ENCODE measurements at places on chromosomes 4 and X.

DNA sequence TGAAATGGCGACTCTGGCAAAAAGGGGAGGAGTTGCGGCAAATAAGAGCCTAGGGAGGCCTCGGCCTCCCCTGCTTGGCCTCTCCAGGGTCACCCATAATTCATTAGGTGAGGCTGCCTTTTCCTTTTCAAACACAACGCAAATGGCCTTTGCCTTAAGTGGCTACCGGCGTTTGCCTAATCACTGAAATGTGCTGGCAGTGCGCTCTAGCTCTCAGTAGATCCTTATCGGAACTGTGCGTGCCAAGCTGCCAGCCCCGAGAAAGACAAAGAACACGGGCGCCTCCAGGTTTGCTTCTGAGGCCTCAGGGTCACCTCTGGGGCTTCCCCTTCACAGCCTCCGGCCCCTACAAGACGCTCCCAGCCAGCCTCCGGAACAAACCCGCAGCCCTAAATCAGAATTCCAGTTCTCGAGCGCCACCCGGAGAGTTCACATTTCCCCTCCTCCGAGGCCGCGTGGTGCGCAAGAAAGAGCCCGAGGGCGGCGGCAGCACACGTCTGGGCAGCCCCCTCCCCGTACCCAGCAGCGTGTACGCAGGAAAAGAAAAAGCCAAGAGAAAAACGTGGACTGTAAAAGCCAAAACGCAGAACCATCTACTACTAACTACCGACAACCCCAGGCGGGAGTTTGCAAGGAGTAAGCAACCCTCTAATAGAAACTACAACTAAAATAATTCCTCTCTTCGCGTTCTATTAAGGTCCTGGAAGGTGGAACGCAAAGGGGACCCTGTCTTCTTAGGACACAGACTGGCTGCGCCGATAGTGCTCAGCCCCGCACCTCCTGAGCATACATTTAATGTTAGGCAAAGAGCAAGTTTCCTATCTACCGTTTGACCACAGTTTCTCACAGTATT, 76.5 kb upstream of the BCOR start:
- H3K27me3 ChIP-seq = no peaks in the 10 kb centered on the region
- H3K4me3 ChIP-seq = peak overlapping the region; percentile 88
- peak overlapping the region; percentile 100 for H3K27ac ChIP-seq
- peak; percentile 23 for DNase-seq

DNA sequence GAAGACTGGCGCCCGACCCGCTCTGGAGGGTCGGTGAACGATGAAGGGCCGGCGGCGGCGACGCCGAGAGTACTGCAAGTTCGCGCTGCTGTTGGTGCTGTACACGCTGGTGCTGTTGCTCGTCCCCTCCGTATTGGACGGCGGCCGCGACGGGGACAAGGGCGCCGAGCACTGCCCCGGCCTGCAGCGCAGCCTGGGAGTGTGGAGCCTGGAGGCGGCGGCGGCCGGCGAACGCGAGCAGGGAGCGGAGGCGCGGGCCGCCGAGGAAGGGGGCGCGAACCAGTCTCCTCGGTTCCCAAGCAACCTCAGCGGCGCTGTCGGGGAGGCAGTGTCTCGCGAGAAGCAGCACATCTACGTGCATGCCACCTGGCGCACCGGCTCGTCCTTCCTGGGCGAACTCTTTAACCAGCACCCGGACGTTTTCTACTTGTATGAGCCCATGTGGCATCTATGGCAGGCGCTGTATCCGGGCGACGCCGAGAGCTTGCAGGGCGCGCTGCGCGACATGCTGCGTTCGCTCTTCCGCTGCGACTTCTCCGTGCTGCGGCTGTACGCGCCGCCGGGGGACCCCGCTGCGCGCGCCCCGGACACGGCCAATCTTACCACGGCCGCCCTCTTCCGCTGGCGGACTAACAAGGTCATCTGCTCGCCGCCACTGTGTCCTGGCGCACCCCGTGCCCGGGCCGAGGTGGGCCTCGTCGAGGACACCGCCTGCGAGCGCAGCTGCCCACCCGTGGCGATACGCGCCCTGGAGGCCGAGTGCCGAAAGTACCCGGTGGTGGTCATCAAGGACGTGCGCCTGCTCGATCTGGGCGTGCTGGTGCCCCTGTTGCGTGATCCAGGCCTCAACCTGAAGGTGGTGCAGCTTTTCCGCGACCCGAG, 568 bp downstream of the CHST7 start:
- peak; percentile 54 for DNase-seq
- no peaks in the 10 kb centered on the region for H3K27me3 ChIP-seq
- peak overlapping the region; percentile 80 for H3K27ac ChIP-seq

- H3K27me3 ChIP-seq = peaks cover 10% of the 10 kb centered on the region
- no peak for DNase-seq
- H3K4me1 ChIP-seq = no peaks in the 10 kb centered on the region
Observed at GRCh38 chr4:24794480-24794879, 893 bp upstream of the SOD3 start.

DNA sequence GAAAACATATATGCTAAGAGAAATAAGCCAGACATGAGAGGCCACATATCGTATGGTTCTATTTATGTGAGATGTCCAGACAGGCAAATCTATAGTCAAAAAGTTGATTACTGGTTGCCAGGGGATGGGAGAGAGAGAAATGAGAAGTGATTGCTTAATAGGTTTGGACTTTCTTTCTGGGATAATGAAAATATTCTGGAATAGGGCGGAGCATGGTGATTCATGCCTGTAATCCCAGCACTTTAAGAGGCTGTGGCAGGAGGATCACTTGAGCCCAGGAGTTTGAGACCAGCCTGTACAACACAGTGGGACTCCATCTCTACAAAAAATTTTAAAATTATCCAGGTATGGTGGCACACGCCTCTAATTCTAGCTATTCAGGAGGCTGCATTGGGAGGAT, 22.4 kb downstream of the RBM47 start:
- H3K27ac ChIP-seq = no peak overlapping the region
- no peaks in the 10 kb centered on the region for H3K27me3 ChIP-seq
- no peak overlapping the region for H3K4me3 ChIP-seq
- DNase-seq = no peak
- peaks cover 8% of the 10 kb centered on the region for H3K4me1 ChIP-seq
- H3K36me3 ChIP-seq = peaks cover 5% of the 10 kb centered on the region

- peaks cover 15% of the 10 kb centered on the region for H3K36me3 ChIP-seq
- no peak for DNase-seq
- peak overlapping the region; percentile 100 for H3K27ac ChIP-seq
- H3K4me3 ChIP-seq = peak overlapping the region; percentile 100
- peaks cover 54% of the 10 kb centered on the region for H3K4me1 ChIP-seq
- H3K27me3 ChIP-seq = no peaks in the 10 kb centered on the region
Observed at GRCh38 chr4:40200875-40201801, 4.3 kb downstream of the RHOH start.

GRCh38 chr4:2869659-2870058, 26.0 kb downstream of the ADD1 start:
- no peak for DNase-seq
- no peaks in the 10 kb centered on the region for H3K27me3 ChIP-seq
- H3K36me3 ChIP-seq = peaks cover 14% of the 10 kb centered on the region
- peaks cover 37% of the 10 kb centered on the region for H3K4me1 ChIP-seq
- H3K27ac ChIP-seq = no peak overlapping the region

GRCh38 chr4:89674876-89675459, 162.0 kb downstream of the SNCA start:
- no peak for DNase-seq
- no peak overlapping the region for H3K4me3 ChIP-seq
- no peaks in the 10 kb centered on the region for H3K36me3 ChIP-seq
- peaks cover 11% of the 10 kb centered on the region for H3K27me3 ChIP-seq

DNA sequence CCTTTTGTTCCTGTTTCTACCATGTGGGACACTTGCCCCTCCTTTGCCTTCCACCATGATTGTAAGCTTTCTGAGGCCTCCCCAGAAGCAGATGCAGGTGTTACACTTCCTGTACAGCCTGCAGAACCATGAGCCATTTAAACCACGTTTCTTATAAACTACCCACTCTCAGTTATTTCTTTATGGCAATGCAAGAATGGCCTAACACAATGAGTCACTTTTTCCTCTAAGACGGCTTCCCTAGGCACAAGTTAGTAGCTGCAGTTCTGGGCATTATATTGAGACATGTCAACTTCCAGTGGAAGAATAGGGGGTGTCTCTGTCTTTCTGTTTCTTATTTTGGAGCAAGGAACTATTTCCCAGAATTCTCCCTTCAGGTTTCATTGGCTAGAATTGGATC, 32.9 kb upstream of the DIPK2B start:
- H3K4me3 ChIP-seq = no peak overlapping the region
- no peaks in the 10 kb centered on the region for H3K27me3 ChIP-seq
- H3K36me3 ChIP-seq = no peaks in the 10 kb centered on the region
- H3K27ac ChIP-seq = no peak overlapping the region

- DNase-seq = peak; percentile 12
- H3K4me1 ChIP-seq = peaks cover 2% of the 10 kb centered on the region
- H3K4me3 ChIP-seq = peak overlapping the region; percentile 78
- no peak overlapping the region for H3K27ac ChIP-seq
- H3K27me3 ChIP-seq = peaks cover 19% of the 10 kb centered on the region
- H3K36me3 ChIP-seq = peaks cover 2% of the 10 kb centered on the region
Observed at GRCh38 chr4:182448281-182449151, 205.3 kb downstream of the TENM3 start.

GRCh38 chrX:7362111-7362510, 214.2 kb upstream of the PUDP start:
- peaks cover under 1% of the 10 kb centered on the region for H3K36me3 ChIP-seq
- H3K4me1 ChIP-seq = no peaks in the 10 kb centered on the region
- H3K4me3 ChIP-seq = no peak overlapping the region

DNA sequence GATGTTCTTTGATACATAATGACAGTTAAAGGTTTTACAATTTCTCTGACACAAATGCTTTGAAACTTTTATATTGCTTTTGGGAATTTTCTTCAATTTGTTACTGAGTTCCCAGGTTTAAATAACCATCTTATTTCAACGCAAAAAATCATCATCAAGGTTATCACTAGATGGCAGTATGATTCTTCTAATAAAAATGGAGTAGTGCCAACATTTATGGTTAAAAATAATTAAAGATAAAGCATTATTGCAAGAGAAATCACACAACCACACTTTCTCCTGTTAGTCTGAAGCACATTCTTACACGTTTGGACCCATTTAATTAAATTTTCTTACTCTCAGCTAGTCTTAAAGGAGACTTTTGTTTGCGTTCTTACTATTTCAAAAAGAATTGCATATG, 611.3 kb upstream of the CPXCR1 start:
- no peaks in the 10 kb centered on the region for H3K4me1 ChIP-seq
- H3K27ac ChIP-seq = no peak overlapping the region
- no peak for DNase-seq
- H3K4me3 ChIP-seq = no peak overlapping the region

DNA sequence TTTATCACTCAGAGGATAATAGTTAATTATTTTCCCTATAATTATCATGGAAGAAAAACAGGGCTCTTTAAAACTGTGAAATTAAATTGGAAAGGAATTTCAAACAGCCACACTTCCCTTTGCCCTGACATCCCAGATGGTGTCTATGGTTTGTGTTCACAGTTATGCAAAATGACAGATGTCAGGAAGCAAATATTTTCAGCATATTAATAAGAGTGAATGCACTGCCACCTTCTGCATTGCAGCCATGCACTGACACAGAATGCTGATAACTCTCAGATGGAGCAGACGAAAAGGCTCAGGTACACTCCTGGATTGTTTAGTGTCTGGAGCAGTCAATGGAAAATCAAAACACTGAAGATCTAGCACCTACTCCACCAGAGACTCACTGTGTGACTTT, 57.6 kb downstream of the RWDD4 start:
- no peak overlapping the region for H3K4me3 ChIP-seq
- peaks cover 2% of the 10 kb centered on the region for H3K4me1 ChIP-seq

DNA sequence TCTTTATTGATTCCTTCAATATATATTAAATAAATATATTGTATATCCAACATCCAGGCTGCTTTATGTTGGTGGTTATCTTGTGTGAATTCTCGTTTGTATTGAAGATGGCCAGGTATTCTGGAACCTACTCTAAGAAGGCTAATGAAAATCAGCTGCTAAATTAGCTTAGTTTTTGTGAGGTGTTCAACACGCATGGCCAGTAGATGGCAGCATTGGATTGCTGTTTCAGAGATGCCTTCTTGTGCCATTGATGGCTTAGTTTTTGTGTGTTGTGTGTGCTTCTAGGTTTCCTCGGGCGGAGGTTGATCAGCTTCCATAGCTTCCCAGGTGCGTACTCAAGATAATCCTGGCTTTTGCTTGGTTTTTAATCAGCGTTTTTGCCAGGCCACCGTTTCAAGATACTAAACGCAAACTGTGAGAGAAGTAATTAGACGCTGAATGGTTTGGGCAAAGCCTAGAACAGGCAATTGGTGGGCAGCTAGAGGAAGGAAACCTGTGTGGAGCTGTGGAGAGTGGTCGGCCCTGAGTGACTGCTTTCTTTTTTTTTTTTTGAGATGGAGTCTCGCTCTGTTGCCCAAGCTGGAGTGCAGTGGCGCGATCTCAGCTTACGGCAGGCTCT, 15.1 kb downstream of the NOCT start:
- no peak overlapping the region for H3K4me3 ChIP-seq
- no peaks in the 10 kb centered on the region for H3K36me3 ChIP-seq
- H3K27me3 ChIP-seq = no peaks in the 10 kb centered on the region
- peak overlapping the region; percentile 11 for H3K27ac ChIP-seq
- peak; percentile 65 for DNase-seq
- H3K4me1 ChIP-seq = peaks cover 19% of the 10 kb centered on the region

DNA sequence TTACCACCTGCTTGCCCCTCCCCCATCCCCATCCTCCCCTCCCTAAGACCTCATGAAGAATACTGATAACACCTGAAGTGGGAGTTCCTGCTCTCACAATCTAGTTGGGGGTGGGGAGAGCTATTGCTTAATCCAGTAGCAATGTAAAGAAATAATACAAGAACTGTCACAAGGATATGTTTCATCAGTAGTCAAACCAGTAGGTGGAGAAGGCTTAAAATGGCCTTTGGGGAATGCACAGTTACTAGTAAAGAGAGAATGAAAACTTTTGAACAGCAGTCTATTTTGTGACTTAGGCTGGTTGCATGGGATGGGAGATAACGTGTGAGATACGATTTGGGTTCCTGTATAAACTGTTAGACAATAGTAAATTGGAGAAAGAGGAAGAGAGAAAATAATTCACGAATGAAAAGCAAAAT, 6.0 kb downstream of the GALNT7 start:
- H3K36me3 ChIP-seq = no peaks in the 10 kb centered on the region
- H3K4me3 ChIP-seq = no peak overlapping the region
- peaks cover 51% of the 10 kb centered on the region for H3K4me1 ChIP-seq

- peaks cover 19% of the 10 kb centered on the region for H3K36me3 ChIP-seq
- DNase-seq = no peak
- peak overlapping the region; percentile 42 for H3K27ac ChIP-seq
- H3K4me1 ChIP-seq = peaks cover 11% of the 10 kb centered on the region
- no peaks in the 10 kb centered on the region for H3K27me3 ChIP-seq
- H3K4me3 ChIP-seq = no peak overlapping the region
Observed at GRCh38 chr4:184668511-184669114, 19.1 kb downstream of the PRIMPOL start.

GRCh38 chr4:170270628-170271027, 180.9 kb upstream of the AADAT start:
- no peaks in the 10 kb centered on the region for H3K36me3 ChIP-seq
- no peaks in the 10 kb centered on the region for H3K27me3 ChIP-seq
- no peaks in the 10 kb centered on the region for H3K4me1 ChIP-seq
- H3K27ac ChIP-seq = no peak overlapping the region

- no peaks in the 10 kb centered on the region for H3K27me3 ChIP-seq
- DNase-seq = no peak
- H3K4me3 ChIP-seq = no peak overlapping the region
- H3K4me1 ChIP-seq = no peaks in the 10 kb centered on the region
Observed at GRCh38 chr4:107212565-107212964, 176.5 kb upstream of the DKK2 start.

Measured in memory B cell (primary cell).